ENCODE measurements at places on chromosomes 6 and 20.

GRCh38 chr6:84498905-84499304, 265.5 kb downstream of the TBX18 start:
- no peak for DNase-seq

GRCh38 chr6:102149191-102149590, 755.7 kb downstream of the GRIK2 start:
- no peak for DNase-seq

DNA sequence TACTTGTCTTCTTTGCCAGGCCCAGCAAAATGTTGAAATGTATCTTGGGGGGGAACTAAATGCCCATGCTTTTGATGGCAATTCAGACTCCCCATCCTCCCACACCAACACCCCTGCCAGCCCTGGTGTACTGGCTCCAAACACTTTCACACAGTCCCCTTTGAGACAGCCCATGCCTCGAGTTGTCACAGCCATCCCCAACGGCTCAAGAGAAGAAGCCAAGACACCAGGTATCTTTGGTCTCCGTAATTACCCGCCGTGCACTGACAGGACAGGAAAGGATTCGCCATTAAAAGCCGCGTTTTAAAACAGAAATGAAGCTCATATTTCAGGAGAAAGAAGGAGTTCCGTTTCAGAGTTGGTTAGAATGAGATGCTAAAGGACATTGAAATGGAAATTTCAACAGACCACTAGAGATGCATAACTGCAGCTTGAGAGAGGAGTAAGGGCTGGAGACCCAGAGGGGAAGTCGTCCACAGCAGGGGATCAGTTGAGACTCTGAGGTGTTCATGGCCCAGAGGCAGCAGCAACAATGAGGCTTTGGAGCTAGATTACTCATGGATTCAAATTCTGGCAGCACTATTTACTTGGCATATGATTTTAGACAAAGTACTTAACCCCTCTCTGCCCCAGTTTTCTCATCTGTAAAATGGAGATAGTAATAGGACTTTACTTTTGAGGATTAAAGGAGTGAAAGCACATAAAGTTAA, 63.5 kb upstream of the ADGRF1 start:
- no peak for DNase-seq

GRCh38 chr6:144008120-144008811, at the start of gene PLAGL1:
TSS of gene PLAGL1 (minus strand) at chr6:144008259. CDS start at chr6:143948136, 60,123 bp downstream.
- peak; percentile 13 for DNase-seq

DNA sequence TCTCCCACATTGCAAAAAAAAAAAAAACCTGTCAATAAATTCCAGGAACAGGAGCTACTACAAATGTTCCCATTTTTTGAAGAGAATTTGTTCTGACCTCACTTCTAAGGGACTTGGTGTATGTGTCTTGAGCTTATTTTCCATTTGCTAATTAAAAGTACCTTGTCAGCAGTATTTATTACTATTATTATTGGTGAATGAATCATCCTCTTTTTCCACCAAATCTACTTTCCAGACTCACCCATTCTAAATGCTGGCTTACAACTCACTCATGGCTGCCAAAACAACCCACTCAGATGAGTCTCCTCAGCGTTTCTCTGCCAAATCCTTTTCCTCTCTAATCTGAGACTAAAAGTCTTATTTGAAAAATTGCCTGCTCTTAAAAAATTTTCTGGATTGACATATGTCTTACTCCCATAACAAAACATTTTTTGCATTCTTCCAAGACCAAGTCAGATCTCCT, 33.2 kb upstream of the TASP1 start:
- no peak for DNase-seq

GRCh38 chr6:1076531-1077459, 235.1 kb upstream of the FOXQ1 start:
- DNase-seq, result no peak
